Upper lobe of right lung (tissue), 1 donor: ENCODE measurements at places on chromosomes 12 and 14.
A peak's percentile ranks its signal among the peaks of the same experiment; 100 is the strongest.

GRCh38 chr12:106133136-106134087, 5.3 kb downstream of the NUAK1 start:
- H3K4me1 ChIP-seq = peaks cover 40% of the 10 kb centered on the region
- DNase-seq = no peak
- no peak overlapping the region for H3K27ac ChIP-seq
- no peaks in the 10 kb centered on the region for H3K36me3 ChIP-seq
- H3K27me3 ChIP-seq = peaks cover 10% of the 10 kb centered on the region

- H3K36me3 ChIP-seq = no peaks in the 10 kb centered on the region
- H3K4me1 ChIP-seq = peaks cover 80% of the 10 kb centered on the region
- peak; percentile 58 for DNase-seq
- no peaks in the 10 kb centered on the region for H3K27me3 ChIP-seq
- H3K4me3 ChIP-seq = peak overlapping the region; percentile 82
Measured at GRCh38 chr12:47817272-47818006, 2.3 kb downstream of the HDAC7 start.

DNA sequence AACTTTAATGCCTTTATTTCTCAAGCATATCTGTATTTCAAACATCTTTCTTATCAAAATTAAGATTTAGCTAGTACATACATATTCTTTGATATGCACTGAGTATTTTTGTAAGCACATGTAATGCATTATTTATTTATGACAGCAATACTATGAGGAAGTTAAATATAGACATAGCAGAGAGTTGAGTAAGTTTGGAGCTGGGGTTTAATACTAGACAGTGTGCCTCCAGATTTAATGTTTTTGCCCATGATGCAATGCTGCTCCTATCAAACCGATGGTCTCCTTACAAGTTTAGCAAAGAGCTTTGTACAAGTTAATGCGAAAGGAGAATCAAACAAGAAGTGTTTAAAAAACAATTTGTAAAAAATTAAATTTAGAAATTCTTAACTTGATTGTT, 826.6 kb upstream of the MGAT4C start:
- H3K36me3 ChIP-seq = no peaks in the 10 kb centered on the region
- no peaks in the 10 kb centered on the region for H3K27me3 ChIP-seq
- no peak overlapping the region for H3K4me3 ChIP-seq

- no peaks in the 10 kb centered on the region for H3K27me3 ChIP-seq
- H3K4me3 ChIP-seq = no peak overlapping the region
- DNase-seq = no peak
- H3K27ac ChIP-seq = peak overlapping the region; percentile 70
- no peaks in the 10 kb centered on the region for H3K36me3 ChIP-seq
Measured at GRCh38 chr14:68140076-68140741, 320.6 kb downstream of the RAD51B start.

- H3K27me3 ChIP-seq = no peaks in the 10 kb centered on the region
- H3K27ac ChIP-seq = no peak overlapping the region
- no peaks in the 10 kb centered on the region for H3K4me1 ChIP-seq
- no peak for DNase-seq
- H3K4me3 ChIP-seq = no peak overlapping the region
- no peaks in the 10 kb centered on the region for H3K36me3 ChIP-seq
Measured at GRCh38 chr12:102463659-102464249, 16.6 kb downstream of the IGF1 start.

GRCh38 chr12:16272222-16272621, 5.3 kb downstream of the SLC15A5 start:
- H3K27me3 ChIP-seq = no peaks in the 10 kb centered on the region
- no peaks in the 10 kb centered on the region for H3K4me1 ChIP-seq
- no peak overlapping the region for H3K4me3 ChIP-seq
- H3K27ac ChIP-seq = no peak overlapping the region
- no peaks in the 10 kb centered on the region for H3K36me3 ChIP-seq

DNA sequence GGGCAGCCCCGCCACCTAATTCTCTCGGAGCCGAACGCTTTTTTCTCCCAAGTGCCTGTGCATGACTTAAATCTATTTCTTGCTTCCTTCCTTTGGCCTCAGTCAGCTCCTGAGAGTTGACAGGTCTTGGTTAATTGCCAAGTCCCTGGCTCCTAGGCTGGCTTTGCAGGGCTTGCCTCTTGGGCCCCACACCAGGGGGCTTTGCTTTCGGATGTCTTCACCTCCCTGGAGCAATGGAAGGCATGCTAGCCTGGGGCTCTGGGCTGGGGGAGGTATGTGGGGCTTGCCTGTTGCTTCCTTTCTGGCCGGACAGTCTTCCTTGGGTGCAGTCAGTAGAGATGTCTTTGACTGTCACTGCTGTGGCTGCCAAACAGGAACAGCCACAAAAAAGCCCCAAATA, 2.2 kb upstream of the KRT80 start:
- peaks cover 47% of the 10 kb centered on the region for H3K4me1 ChIP-seq
- DNase-seq = no peak
- H3K4me3 ChIP-seq = no peak overlapping the region
- H3K36me3 ChIP-seq = no peaks in the 10 kb centered on the region

DNA sequence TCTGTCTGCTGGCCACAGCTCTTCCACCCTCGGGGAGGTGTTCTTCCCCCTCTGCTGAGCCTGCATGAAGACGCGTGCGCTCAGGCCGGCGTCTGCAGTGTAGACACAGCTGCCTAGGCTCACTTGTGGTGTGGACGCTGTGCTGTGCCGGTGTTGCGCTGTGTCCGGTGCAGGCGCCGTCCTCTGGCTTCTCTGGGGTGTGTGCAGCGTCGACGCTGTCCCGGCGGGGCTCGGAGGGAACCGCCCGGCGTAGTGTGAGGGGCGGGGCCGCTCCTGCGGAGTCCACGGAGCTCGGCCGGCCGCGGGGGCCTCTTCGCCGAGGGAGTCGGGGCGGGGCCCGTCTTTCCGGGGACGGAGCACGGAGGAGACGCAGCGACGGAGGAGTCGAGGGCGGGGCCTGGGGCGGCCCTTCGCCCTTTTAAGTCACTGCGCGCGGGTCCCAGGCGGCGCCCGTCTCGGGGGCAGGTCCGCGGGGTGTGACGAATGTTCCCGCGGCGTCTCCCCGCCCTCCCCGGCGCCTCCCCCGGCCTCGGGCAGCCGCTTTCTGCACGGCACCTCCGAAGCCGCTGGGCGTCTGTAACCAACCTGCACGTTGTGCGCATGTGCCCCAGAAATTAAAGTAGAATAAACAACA, 45.2 kb downstream of the NOC4L start:
- DNase-seq = peak; percentile 98
- H3K36me3 ChIP-seq = no peaks in the 10 kb centered on the region
- peak overlapping the region; percentile 76 for H3K27ac ChIP-seq
- peaks cover 5% of the 10 kb centered on the region for H3K4me1 ChIP-seq
- no peaks in the 10 kb centered on the region for H3K27me3 ChIP-seq

GRCh38 chr14:65173973-65174693, 71.8 kb upstream of the MAX start:
- H3K4me3 ChIP-seq = no peak overlapping the region
- no peak overlapping the region for H3K27ac ChIP-seq
- no peak for DNase-seq
